ENCODE measurements at places on chromosomes 1 and 21.

- DNase-seq, result no peak
Measured at GRCh38 chr1:203214871-203215270, 14.6 kb downstream of the CHIT1 start.

- DNase-seq, result no peak
Measured at GRCh38 chr1:151779852-151780251, 10.4 kb downstream of the TDRKH start.

DNA sequence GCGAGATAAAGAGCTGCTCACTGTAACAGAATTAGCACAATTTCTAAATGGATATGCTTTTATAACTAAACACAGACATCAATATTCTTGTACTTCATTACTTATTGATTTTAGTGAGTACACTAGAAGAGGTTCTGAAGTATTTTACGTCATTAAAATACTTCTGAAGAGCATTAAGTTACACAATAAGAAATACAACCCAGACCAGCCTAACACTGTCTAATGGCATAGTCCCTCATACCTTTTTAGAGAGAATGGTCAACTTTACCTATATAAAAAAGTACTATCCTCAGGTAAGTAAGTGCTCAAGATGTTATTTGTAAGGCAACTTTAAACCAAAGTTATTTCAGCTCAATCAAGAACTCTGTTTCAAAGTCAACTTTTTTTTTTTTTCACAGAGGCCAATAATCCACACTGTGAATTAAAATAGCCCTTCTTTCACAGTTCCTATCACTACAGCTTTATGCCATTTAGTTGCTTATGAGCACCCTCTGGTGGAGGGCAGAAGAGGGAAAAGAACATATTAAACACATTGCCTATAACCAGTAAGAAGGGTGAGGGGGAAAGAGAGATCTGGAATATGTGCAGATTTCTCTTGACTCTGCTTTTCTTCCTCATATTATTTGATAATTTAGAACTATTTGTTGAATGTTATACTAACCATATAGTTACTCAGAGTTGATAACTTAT lies 182.1 kb upstream of the DMRTA2 start:
- no peak for DNase-seq

DNA sequence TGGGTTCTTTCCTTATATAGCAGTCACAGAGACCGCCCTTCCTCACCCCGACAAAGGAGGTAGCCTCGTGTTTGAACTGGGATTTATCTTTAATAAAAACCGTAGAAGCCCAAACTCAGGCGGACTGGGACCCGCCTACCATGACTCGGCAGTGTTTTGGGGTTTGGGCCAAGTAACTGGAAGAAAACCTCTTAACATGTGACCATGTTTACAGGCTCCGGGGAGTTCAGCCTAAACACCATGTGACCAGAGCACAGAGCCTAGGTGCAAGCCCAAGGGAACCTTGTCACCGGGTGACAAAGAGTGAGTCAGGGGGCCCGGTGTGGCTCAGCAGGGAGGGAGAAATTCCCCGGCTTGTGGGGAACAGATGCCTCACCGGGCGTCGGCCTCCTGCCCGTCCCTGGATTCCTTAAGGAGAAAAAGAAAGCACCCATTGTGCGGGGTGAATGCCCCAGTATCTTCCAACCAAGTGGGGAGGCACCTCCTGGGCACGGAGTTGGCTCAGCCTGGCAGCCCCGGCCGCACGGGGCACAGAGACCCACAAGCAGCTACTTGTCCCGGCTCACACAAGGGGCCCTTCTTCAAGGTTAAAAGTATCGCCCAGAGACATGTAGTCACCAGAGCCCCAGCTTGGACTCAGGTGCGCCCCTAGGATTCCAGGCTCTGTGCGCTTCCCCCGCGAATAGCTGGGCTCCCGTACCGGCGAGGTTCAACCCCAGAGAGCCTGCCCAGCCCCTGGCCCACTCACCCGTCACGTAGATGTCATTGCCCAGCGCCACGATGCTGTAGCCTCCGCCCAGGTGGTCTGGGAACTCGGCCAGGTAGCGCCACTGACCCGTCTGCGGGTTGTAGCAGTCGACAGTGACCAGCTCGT lies 1.4 kb downstream of the KLHL21 start:
- no peak for DNase-seq

DNA sequence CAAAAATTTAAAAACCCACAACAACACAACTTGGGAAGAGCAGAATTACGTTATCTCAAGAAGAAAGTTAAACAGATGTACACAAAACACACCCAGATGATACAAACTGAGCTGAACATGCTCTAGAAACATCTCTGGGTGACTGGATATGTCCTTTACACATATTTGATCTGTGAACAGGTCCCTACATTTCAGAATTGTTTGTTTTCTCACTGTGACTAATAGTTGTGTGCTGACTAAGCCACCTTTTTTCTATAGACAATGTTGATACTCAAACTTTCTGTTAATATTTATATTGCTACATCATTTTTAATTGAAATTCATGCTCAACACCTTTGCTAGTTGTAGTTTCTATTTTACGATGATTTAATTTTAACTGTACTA lies 1.0 kb upstream of the F11R start:
- DNase-seq, result no peak

DNA sequence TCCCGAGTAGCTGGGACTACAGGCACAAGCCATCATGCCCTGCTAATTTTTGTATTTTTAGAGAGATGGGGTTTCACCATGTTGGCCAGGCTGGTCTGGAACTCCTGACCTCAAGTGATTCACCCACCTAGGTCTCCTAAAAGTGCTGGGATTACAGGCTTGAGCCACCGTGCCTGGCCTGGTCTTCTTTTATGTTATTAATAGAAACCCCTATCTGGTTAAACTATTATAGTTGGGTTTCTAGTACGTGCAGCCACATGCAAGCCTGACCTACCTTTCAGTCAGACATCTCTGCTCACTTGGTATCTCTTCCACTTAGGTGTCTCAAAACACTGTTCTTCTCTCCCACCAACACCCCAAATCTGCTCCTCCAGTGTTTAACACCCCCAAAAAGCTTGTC lies 34.4 kb downstream of the PSEN2 start:
- no peak for DNase-seq

DNA sequence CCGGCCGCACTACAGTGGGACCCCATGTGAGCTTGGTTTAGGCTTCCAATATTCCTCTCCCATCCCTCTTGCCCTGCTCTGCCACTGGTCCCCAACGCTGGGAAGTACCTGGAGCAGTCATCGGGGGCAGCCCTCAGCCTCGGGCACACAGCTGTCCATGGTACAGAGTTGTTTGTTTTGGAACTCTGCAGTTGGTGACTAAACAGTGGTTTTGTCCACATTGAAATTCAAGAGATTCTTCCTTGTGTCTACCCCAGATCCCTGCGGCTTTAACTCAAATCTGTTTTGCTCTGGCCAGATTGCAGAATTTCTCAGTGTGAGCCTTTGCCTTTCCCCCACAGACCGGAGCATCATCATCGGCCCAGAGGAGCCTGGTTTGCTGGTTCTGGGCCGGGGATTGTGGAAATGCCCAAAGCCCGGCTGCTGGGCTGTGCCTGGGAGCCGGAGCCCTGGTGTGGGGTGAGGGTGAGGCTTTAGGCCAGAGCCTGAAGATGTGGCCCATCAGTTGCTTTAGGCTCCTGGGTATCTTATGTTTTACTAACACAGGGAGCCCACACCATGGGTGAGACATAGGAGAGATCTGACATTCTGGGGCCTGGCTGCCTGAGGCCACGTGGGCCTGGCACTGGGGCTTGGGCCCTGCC lies 93.2 kb downstream of the ARHGEF10L start:
- DNase-seq, result no peak

GRCh38 chr1:40411294-40411693 lies 37.8 kb downstream of the SMAP2 start:
- no peak for DNase-seq

DNA sequence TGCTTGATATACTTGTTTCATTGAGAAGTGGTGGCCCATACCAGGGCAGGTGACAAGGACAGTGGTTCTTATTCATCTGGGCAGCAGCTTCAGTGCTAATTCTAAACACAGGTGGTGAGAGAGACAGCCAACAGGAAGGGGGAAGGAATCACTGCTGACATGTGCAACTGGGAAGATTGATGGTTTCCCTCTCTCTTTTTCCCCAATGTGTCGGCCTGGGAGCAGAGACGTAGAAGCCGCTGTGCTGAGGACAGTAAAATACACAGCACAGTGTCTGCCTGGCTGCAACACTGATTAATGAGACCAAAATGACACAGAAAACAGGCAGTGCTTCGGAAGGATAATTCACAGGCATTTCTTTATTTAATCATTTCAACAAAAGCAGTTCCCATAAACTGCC lies 48.8 kb downstream of the WARS2 start:
- DNase-seq, result no peak

- DNase-seq, result no peak
Measured at GRCh38 chr1:97298966-97299365, 577.4 kb downstream of the PTBP2 start.

DNA sequence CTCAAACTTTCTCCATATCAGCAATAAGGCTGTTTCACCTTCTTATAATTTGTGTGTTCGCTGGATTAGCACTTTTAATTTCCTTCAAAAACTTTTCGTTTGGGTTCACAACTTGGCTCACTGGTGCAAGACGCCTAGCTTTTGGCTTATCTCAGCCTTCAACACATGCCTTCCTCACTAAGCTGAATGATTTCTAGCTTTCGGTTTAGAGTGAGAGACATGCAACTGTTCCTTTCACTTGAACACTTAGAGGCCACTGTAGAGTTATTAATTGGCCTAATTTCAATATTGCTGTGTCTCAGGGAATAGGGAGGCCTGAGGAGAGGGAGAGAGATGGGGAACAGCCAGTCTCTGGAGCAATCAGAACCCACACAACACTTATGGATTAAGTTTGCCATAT lies 41.2 kb upstream of the IFNLR1 start:
- DNase-seq, result no peak

- peak; percentile 24 for DNase-seq
Measured at GRCh38 chr1:10693497-10694273, 102.8 kb downstream of the CASZ1 start.

GRCh38 chr1:161480381-161481035 lies 24.7 kb upstream of the FCGR2A start:
- no peak for DNase-seq

DNA sequence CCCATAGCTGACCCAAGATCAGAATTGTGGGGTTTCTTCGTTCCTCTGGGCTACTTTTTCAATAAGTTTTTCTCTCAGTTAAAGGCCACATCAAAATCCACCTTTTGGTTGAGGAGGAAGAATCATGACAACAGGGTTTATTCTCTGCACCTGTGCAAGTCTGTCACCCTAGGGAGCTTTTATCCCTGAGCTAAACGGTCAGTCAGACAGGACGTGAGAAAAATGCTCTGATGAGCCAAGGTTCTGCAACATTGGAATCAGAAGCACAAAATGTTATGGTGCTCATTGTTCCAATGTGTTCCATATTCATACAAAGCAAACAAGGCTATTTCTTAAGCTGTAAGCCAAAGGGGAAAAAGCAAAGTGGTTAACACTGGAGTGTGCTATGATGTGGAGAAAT lies 7.4 kb upstream of the ERICH3 start:
- DNase-seq, result no peak

DNA sequence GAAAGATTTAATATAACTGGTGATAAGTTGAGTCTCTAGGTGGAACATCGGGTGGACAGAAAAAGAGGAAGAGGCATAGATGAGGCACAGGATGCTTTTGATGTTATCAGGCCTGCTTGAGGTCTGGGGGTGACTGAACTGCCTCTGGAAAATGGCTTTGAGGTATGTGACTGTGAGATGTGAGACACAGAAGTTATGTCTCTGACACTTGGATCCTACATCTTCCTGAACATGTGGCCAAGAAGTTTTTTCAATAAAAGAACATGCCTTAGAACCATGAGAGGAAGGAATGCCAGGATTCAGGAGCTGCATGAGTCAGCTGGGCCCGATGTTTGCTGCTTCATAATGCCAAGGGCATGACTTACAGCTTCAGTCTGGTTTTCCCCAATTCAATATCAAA lies 11.5 kb upstream of the AIM2 start:
- no peak for DNase-seq

- no peak for DNase-seq
Measured at GRCh38 chr1:8329439-8329838, 11.5 kb downstream of the SLC45A1 start.

GRCh38 chr1:205013683-205014367 lies 29.2 kb upstream of the CNTN2 start:
- no peak for DNase-seq

DNA sequence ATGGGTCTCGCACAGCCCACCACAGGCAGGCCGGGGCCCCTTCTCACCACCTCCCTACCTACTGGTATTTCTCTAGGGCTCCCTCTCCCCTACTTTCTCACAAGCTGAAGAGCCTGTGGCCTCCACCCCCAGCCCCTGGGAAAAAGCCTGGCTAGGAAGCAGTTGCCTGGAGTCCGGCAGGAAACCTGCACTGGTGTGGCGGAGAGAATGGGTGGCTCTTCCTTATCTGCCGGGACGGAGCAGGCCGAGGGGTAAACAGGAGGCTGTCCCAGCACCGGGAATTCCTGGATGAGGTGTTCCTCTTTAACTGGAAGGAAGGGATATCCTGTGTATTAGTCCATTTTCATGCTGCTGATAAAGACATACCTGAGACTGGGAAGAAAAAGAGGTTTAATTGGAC lies 125.8 kb downstream of the TLR5 start:
- DNase-seq, result no peak

- no peak for DNase-seq
Measured at GRCh38 chr1:63322944-63323864, 837 bp downstream of the FOXD3 start.

DNA sequence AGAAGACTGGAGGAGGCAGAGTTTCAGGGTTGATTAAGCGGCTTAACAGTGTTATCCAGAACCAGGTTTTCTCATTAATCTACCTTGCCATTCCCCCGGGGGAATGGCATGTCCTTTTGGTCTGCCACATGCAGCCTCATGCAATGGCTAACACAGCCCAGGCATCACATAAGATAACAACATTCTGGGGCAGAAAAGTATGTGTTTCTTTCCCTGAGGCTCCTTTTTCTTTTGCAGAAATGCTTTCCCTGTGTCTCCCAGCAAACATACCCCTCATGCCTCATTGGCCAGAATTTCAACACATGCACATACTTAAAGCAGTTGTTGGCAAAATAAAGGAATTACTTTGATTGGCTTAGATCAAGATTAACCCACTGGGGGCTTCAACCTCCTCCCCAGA lies 98.6 kb downstream of the OMA1 start:
- no peak for DNase-seq

- DNase-seq, result no peak
Measured at GRCh38 chr1:7196036-7196911, 411.0 kb downstream of the CAMTA1 start.

- DNase-seq, result no peak
Measured at GRCh38 chr1:154623358-154623757, 15.4 kb upstream of the ADAR start.

- DNase-seq, result no peak
Measured at GRCh38 chr21:31198575-31198974, 145.5 kb downstream of the TIAM1 start.

GRCh38 chr21:15732290-15732995 lies 2.7 kb downstream of the USP25 start:
- no peak for DNase-seq

Measured in stimulated activated CD4-positive, alpha-beta T cell treated with anti-CD3 and anti-CD28 coated beads, Interleukin-1b, Interleukin-23, amount 100 ng/mL, for 1 hour (primary cell).